ENCODE measurements at places on chromosomes 3 and 15.

- no peak for DNase-seq
Measured at GRCh38 chr15:73601451-73602445, 31.4 kb downstream of the NPTN start.

- no peak for DNase-seq
Measured at GRCh38 chr3:46433841-46434240, 26.8 kb downstream of the CCRL2 start.

DNA sequence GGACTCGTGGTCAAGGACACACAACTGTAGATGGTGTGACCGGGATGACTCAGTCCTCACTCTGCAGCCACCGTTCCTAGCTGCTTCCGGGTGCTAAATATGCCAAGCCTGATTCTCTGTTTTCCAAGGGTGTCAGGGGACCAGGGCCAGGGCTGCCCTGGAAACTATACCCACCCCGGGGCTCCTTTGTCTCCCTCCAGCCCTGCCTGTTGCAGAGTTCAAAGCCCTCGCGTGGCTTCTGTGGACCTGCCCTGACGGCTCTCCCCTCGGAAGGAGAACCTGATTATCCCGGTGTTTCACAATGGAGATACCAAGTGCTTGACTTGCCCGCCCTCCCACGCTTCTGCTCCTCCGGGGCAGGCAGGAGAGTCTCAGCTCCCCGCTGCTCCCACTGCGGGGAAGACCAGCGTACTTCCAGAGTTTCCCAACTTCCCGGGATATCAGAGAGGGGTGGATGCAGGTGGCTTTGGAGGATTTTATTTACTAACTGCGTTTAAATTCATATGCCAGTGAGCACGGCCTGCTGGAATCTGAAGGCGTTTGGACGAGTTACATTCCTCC, 125.0 kb downstream of the ASB7 start:
- DNase-seq = no peak

GRCh38 chr3:10223676-10224639, 24.3 kb upstream of the TATDN2 start:
- DNase-seq = peak; percentile 44

DNA sequence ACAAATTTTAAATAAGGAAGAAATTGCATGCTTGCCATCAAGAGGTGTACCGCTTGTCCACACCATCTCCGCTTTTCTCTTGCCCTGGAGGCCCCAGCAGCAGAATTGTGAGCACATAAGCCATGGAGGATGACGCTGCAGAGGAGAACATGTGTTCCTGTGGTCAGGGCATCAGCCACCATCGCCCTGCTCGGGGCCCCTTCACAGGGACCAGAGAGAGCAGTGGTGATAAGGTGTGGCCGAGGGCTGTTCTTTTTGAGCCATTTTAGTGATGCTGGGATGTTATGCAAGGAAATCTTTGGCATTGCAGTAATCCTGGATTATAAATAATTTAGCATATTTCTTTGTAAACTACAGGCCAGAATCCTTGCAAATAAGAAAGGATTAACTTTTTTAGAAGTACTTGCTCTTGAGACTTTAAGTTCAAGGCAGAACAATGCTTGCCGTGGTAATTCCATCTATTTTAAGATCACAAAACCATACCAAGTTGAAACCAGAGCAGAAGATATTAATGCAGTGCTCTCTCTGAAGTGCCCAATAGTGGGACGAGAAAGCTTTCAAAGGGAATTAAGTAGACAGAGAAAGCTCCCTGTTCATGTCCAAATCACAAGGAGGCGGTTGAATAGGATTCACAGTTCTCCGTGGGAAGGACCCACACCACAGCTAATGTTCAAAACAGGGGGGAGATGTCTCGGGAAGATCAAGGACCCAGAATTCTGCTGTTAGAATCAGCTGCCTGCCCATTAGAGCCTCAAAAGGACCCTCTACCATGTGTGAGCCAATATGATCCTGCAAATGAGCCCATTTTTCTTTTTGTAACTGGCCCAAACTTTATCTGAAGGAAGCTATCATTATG, 338.5 kb downstream of the RORA start:
- no peak for DNase-seq

DNA sequence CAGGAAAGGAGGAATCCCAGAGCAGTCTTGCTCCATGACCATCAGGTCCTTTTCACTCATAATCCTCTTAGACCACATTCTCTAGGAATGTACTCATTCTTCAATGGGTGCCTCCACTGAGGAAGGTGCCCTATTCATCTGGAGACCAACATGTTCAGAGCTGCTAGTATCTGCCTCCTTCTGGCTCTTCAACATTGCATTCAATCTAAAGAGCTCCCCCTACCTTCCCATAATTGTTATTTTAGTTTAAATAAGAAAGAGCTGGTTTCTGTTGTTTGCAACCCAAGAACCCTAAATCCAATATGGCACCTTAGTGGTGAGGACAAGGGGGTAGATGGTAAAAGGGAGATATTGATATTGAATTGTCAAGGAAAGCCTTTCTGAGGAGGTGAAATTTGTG, 67.6 kb downstream of the SCN11A start:
- no peak for DNase-seq

DNA sequence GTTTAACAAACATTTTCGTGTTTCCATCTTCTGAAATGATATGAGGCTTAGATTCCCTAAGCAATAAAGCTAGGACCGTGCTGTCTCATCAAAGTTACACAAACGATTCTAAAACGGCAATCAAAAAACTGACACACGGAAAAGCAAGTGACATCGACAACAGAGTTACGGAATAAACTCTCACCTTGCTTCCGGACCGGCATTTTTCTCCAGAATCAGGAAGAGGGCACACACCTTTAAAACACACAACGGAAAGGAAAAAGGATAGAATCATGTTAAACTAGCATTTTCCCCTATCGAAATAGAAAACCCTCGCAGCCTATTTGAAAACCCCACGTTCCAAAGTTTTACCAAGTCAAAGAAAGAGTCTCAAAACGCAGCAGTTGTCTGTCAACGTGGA, 1.4 kb downstream of the DLG1 start:
- DNase-seq = no peak

GRCh38 chr15:100879464-100880138, at the start of gene ALDH1A3:
TSS of gene ALDH1A3 (plus strand) at chr15:100879831. CDS start at chr15:100879908, 77 bp downstream.
- peak; percentile 24 for DNase-seq

GRCh38 chr3:126696701-126697267, 7.3 kb upstream of the CHCHD6 start:
- no peak for DNase-seq

DNA sequence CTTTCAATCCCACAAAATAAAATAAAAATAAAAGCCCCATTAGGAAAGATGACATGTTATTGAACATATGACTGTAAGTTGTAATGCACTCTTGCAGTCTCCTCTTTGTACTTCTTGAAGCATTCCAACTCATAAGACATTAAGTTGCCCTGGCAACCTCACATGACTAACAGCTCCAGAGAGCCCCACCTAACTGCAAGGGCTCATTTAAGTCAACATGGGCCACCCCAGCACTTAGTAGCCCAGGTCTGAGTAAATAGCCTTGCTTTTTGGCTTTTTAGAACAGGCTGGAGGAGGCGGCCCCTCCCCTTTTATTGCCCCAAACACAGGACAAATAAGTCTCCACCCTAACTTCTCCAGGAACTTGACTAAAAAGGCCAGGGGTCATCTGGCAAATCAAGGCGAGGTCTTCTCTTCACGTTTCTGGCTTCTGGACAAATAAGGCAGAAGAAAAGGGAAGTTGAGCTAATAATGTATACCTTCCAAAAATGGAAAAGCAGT, 135.1 kb downstream of the TMCO5A start:
- DNase-seq = no peak

DNA sequence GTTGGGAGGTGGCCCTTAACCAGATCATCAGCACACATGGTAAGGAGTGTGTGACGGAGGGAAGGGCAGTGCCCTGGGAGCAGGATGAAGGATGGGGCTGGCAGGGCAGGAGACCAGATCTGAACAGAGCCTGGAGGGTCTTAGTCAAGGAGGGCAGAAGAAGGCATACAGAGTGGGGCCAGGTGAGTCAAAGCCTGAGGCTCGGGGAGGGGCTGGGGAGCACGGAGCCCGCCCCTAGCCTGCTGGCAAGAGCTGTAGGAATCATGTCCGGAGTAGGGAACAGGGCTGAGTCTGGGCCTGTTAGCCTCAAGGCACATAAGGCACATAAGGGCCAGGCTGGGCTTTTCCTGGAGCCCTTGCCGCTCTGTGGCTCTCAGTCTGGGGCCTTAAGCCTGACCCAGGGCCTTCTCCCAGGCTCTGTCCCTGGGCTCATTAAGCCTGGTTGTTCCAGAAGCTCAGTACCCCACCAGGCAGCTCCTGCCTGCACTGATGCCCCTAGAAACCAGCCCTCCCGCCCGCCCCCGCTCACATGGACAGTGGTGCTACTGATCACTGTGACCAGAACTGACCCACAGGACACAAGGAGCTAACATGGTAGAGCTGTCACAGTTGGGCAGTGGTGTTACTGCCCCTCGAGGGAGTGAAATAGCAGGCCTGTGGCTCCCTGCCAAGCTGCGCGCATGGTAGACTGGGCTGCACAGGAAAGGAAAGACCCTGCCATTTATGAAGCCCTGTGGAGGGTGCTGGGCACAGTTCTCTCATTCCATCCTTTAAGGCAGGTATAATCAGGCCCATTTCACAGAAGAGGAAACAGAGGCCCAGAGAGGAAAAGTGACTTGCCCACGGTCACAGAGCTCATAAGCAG, 14.6 kb downstream of the ISG20 start:
- DNase-seq = peak; percentile 2

GRCh38 chr3:56260262-56260661, 208.0 kb downstream of the ERC2 start:
- no peak for DNase-seq

GRCh38 chr15:61011576-61012336, 217.3 kb downstream of the RORA start:
- no peak for DNase-seq

- peak; percentile 21 for DNase-seq
Measured at GRCh38 chr15:84981711-84982300, at the start of gene PDE8A. TSS of gene PDE8A (plus strand) at chr15:84981856. CDS start at chr15:84982163, 307 bp downstream.

DNA sequence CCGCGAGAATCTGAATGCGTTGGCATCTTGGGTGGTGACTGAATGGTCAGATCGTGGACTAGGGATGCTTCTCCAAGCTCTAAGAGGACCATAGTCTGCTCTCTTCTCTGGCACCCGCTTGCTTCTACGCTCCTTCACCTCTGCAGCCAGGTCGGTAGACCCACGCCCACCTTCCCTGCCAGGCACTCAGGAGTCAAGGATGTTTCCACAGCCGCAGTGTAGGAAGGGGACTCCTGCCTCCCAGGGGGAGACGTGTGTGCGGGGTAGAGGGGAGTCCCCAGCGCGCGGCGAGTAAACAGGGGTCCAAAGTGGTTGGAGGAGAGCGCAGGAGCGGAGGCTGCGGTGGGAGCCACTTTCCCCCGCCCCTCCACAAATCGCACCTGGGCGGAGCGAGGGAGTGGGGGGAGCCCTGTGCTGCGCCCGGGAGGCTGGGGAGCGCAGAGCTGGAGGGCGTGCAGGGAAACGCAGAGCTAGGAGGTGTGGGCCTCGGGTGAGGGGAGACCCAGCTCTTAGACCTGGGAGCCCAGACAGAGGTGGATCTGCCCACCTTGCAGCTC, 1.7 kb downstream of the LRRC3B start:
- no peak for DNase-seq

DNA sequence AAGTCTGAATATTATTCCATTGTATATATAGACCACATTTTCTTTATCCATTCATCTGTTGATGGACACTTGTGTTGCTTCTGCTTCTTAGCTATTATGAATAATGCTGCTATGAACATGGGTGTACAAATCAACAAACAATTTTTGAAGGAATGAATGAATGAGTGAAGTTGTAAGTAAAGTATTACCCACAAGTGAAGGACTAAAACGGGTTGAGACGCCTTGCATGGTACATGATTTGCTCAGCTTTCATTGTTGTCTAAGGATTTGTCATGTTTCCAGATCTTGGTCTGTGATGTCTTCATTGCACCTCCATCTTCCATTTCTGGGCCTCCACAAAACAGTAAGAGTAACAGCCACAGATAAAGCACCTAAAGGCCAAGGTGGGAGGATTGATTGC, 20.5 kb downstream of the IFT122 start:
- DNase-seq = no peak

DNA sequence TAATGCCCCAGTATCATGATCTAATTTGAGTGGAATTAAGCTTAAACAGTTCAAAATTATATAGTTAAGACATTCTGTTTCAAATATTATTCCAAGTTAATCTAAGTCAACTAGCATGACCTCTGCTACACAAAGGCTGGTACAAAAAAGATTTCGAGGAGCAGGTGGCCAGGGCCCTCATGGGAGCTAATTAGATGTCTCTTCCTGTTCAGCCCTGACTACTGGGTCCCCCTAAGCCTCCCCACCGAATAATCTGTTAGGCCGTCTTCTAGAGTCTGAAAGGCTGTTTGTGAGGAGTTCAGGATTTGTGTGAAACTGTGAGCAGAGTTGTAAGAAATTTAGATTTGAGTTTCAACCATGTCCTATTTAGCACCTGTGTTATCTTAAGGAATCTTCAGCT, 75.4 kb downstream of the PPM1L start:
- no peak for DNase-seq

- DNase-seq = no peak
Measured at GRCh38 chr3:44989636-44990373, 13.8 kb downstream of the EXOSC7 start.

- DNase-seq = no peak
Measured at GRCh38 chr15:88612186-88612796, 8.8 kb upstream of the AEN start.

- no peak for DNase-seq
Measured at GRCh38 chr3:141174674-141175073, 57.0 kb upstream of the PXYLP1 start.

DNA sequence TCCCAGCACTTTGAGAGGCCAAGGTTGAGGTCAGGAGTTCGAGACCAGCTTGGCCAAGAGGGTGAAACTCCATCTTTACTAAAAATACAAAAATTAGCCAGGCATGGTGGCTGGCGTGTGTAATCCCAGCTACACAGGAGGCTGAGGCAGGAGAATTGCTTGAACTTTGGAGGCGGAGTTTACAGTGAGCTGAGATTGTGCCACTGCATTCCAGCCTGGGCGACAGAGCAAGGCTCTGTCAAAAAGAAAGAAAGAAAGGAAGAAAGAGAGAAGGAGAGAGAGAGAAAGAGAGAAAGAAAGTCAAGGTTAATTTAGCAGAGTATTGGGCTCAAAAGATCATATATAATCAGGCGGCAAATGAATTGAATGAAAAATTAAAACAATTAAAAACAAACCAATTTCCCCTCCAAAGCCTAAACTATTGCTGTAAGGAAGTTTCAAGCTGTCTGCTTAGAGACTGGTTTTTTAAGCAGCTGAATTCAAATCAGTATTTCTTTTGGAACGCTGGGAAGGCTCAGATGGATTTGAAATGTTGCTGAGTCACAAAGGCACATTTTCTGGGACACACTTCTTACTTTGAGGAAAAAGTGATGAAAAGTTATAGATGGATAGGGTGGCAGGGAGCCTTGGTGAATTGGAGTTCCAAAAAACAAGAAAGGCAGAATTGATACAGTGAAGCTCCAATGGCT, 81.3 kb upstream of the BHLHE40 start:
- no peak for DNase-seq

DNA sequence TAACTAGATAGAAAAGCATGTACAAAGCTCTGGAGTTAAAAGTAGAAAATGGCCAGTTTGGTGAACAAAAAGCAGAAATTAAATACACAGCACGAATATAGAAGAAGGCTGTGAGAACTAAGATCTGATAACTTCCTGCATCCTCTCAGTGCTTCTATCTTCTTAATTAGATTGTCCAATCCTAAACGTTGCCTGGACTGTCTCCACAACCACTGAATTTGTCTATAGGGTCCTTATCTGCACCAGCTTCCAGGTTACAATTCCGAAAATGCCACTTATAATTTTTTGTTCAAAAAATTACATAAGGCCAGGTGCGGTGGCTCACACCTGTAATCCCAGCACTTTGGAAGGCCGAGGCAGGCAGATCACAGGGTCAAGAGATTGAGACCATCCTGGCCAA, 626.3 kb downstream of the TBL1XR1 start:
- DNase-seq = no peak

- no peak for DNase-seq
Measured at GRCh38 chr15:99943466-99943865, 210.2 kb upstream of the LYSMD4 start.
